ENCODE measurements at places on chromosomes 5 and 9. TPM values are rescaled to one million over a fixed set of nuclear protein-coding genes. Genes with fewer than 3 reads are reported as not detected.

The GLIPR2 gene
- 123 TPM for polyA plus RNA-seq

The F2RL2 gene
- 4.0 TPM for polyA plus RNA-seq

The GABRA1 gene
- polyA plus RNA-seq = not detected

The LMX1B gene
- polyA plus RNA-seq = 0.24 TPM

The CORO2A gene
- 0.23 TPM for polyA plus RNA-seq

The PDZD2 gene
- 8.2 TPM for polyA plus RNA-seq

The PCDHA11 gene
- polyA plus RNA-seq = 0.03 TPM

The MTMR12 gene
- 16.3 TPM for polyA plus RNA-seq

The PRDM9 gene
- polyA plus RNA-seq = not detected

The FLT4 gene
- polyA plus RNA-seq = 8.2 TPM

The POU5F2 gene
- polyA plus RNA-seq = not detected

The GBGT1 gene
- polyA plus RNA-seq = 3.6 TPM

The C5 gene
- 5.6 TPM for polyA plus RNA-seq

The NIPSNAP3A gene
- polyA plus RNA-seq = 55.5 TPM

The LCN1 gene
- polyA plus RNA-seq = not detected

The MIER3 gene
- polyA plus RNA-seq = 20.4 TPM

The NUTM2G gene
- 1.0 TPM for polyA plus RNA-seq

The MEGF10 gene
- 35.4 TPM for polyA plus RNA-seq

The LCN15 gene
- polyA plus RNA-seq = 0.36 TPM

The GPSM1 gene
- polyA plus RNA-seq = 28.3 TPM

The CSF1R gene
- 36.4 TPM for polyA plus RNA-seq

The FOXD4L5 gene
- polyA plus RNA-seq = 0.40 TPM

The TOR2A gene
- 6.5 TPM for polyA plus RNA-seq

The CACNA1B gene
- 0.36 TPM for polyA plus RNA-seq

The TOR4A gene
- polyA plus RNA-seq = 6.0 TPM

The SELENOP gene
- polyA plus RNA-seq = 146 TPM

The CEL gene
- 2.2 TPM for polyA plus RNA-seq

The PCDHGA10 gene
- polyA plus RNA-seq = 2.0 TPM

The IFNA21 gene
- polyA plus RNA-seq = not detected

The NEURL1B gene
- 36.9 TPM for polyA plus RNA-seq

The NR5A1 gene
- polyA plus RNA-seq = not detected

The ZBTB5 gene
- polyA plus RNA-seq = 14.1 TPM

The GPR151 gene
- polyA plus RNA-seq = not detected

The SLC24A2 gene
- 0.77 TPM for polyA plus RNA-seq

The NTRK2 gene
- 36.8 TPM for polyA plus RNA-seq

The CDO1 gene
- 20.3 TPM for polyA plus RNA-seq

The KCNV2 gene
- 0.08 TPM for polyA plus RNA-seq

The AGTPBP1 gene
- polyA plus RNA-seq = 14.6 TPM

The CDKN2A gene
- 0.50 TPM for polyA plus RNA-seq

The C5orf58 gene
- not detected for polyA plus RNA-seq

The BNC2 gene
- polyA plus RNA-seq = 6.1 TPM

The AQP7 gene
- 6.8 TPM for polyA plus RNA-seq

The GMCL2 gene
- not detected for polyA plus RNA-seq

The N4BP3 gene
- 16.9 TPM for polyA plus RNA-seq

The SHLD3 gene
- polyA plus RNA-seq = 3.1 TPM

The OMD gene
- polyA plus RNA-seq = 4.8 TPM

The TMC1 gene
- polyA plus RNA-seq = 0.37 TPM

The CCL27 gene
- 0.91 TPM for polyA plus RNA-seq

The EIF4E1B gene
- not detected for polyA plus RNA-seq

The ADAMTS13 gene
- 7.8 TPM for polyA plus RNA-seq

The HACD4 gene
- 1.7 TPM for polyA plus RNA-seq

The IFNA2 gene
- polyA plus RNA-seq = not detected

The GFPT2 gene
- 10.3 TPM for polyA plus RNA-seq

The OR2K2 gene
- polyA plus RNA-seq = not detected

The MCTP1 gene
- 10.3 TPM for polyA plus RNA-seq

All from muscle of back (tissue), 13 donors.